NK-92 treated with Interleukin-12 subunit alpha and Interleukin-12 subunit beta, amount 100 ng/mL, for 24 hours (cell line): ENCODE measurements at places on chromosomes 6 and 20.

DNA sequence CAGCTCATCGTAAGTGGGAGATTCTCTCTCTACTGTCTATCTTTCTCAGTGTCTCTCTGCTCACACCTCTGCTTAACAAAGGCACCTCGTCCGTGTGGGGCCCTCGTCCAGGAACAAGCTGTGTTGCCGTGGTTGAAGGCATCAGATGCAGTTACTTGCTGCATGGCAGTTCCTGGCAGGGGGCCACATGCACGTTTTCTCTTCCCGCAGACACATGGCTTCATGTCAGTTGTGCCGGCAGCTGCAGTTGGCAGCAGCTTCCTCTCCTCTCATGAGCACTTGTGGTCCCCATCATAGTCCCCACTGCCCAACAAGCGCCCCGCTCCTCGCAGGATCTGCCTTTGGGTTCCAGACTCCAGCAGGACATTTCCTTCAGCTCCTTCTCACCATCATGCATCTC lies 7.1 kb upstream of the AFDN start:
- DNase-seq, result no peak

- DNase-seq, result no peak
Measured at GRCh38 chr6:17964633-17965032, 22.8 kb downstream of the KIF13A start.

DNA sequence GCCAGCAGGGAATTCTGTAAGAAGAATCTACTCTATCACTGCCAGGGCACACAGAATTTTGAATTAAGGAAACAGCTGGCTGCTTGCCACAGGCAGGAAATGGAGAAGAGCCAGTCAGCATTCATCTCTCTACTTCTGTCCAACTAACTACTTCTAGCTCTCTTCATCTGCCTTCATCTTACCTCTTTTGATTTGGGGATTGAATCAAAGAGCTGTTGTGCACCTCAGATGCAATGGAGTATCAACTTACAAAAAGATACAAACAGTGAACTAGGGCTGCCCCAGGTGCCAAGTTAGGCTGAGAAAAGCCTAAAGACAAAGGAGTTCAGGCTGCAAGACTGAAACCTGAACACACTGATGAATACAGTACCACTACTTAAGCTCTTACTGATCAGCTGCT lies 82.0 kb downstream of the PTPRK start:
- DNase-seq, result no peak

DNA sequence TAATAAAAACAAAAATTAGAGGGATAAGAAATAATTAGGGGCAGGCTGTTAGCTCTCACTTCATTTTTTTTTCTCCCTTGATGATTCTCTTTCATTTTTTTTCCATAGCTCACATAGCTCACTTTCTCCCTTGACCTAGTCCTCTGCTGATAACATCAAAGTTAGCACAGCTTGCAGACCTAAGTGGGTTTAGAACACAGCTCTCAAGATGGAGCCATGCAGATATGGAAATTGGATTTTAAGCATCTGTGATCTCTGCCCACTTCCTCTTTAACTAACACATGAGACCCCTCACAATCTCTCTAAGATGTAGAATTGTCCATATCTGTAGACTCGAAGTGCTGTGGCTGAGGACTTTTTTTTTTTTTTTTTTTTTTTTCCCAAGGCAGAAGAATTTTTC lies 257.1 kb downstream of the SOX4 start:
- no peak for DNase-seq

DNA sequence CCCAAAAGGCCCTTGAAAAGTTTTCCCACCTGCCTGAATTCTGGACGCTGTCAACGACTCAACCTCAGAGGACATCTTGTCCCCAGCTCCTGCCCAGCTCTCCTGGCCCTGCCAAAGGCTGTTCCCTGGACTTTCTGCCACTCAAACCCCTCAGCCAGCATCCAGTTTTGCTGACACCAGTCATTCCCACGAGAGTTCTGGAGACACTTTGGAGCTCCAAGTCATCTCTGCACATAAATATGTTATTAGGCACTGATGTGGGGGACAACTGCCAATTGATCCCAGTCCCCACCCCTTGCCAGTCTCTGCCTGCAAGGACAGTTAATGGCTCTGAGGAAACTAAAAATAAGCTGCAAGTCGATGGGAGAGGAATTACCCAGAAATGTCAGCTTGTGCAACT lies 38.9 kb upstream of the KCNB1 start:
- no peak for DNase-seq

DNA sequence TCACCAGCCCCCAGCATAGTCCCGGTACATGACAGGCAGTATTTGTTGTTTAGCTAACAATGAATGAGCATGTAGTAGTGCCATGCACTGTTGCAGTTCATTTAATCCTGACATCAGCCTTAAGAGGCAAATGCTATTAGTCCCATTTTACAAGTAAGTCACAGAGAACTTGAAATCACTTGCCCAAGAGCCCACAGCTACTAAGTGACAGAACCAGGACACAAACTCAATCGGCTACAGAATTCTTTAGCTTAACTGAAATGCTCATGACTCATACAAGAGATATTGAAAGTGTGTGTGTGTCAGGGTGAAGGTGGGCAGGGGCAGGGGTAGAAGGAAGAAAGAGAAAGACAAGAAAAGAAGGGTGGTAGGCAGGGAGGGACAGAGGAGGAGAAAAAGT lies 52.7 kb downstream of the UNC5CL start:
- DNase-seq, result no peak

DNA sequence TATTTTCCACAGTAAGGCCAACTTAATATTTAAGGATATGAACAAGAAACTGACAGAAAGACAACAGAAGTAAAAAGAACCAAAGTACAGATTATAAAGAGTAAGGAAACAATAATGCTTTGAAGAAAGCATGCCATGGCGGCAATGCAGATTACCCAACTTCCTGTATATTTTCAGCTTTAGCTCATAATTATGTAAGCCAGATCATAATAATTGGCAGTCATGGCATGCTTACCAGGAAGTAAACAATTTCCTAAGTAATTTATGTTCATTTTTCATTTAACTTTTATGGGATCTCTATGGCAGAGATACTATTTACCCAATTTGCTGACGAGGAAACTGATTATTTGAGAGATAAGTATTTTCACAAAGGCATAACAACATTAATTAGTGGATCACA lies 988.7 kb downstream of the HACE1 start:
- DNase-seq, result no peak

DNA sequence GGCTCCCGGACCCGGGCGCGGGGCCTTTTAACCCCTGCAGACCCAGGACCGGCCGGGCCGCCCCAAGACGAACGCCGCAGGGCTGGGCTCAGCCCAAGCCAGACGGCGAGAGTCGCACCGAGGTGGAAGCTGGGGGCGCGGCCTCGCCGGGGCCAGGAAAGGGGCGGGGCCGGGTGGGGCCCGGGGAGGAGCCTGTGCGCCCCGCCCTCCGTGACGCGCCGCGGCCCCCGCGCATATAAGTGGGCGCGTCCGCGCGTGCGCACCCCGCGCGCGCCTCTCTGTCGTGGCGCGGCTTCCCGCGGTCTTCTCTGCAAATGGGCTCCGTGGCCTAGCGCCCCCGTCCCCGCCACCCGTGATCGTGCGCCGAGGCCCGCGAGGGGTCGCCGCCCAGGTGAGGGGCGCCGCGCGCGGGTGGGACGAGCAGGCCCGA lies at the start of gene PPDPF:
Gene PPDPF, plus strand, starts transcription at position 262 of the 430 bp plus-strand sequence. CDS start 544 bp downstream, outside the sequence.
- peak; percentile 70 for DNase-seq

GRCh38 chr20:17202673-17203072 lies 24.2 kb upstream of the PCSK2 start:
- DNase-seq, result no peak
